RPMI8226 (cell line): ENCODE measurements at places on chromosomes 5 and 9.

- DNase-seq = peak; percentile 89
Observed at GRCh38 chr9:134365791-134366222, 39.6 kb downstream of the RXRA start.

GRCh38 chr5:142977363-142978051 lies 207.3 kb downstream of the ARHGAP26 start:
- DNase-seq = peak; percentile 89

GRCh38 chr9:14677396-14677795 lies 15.8 kb downstream of the ZDHHC21 start:
- DNase-seq = no peak

DNA sequence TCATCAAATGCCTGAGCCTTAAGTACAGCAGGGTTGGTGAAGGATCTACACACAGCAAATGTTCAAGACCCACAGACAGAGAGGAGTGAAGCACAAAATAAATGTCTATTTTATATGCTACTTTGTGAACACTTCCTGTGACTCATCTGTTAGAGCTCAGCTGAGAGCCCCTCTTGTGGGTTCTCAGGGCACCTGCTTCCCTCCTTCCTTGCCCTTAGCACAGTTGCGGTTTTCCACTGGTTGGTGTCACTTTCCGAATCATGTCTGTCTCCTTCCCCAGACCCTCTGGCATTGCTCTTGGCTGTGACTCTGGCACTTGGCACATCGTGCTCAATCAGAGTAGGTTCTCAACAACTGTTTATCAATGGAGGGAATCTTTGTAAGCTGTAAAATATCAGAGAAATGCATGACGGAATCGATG lies 128.5 kb upstream of the STC2 start:
- DNase-seq = no peak

GRCh38 chr5:174733836-174734235 lies 9.5 kb downstream of the MSX2 start:
- DNase-seq = no peak

DNA sequence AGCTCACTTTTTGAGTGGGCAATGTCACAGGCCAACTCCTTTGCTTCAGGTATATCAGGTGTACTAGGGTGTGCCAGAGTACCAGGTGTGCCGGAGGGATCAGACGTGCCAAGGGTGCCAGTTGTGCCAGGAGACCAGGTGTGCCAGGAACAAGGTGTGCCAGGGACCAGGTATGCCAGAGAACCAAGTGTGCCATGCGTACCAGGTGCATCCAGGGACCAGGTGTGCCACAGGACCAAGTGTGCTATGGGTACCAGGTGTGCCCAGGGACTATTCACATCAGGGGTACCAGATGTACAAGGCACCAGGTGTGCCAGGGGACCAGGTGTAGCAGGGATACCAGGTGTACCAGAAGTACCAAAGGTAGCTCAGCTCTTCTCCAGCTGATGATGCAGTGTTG lies 174.7 kb upstream of the S1PR3 start:
- no peak for DNase-seq

GRCh38 chr9:35717132-35717870 lies 14.7 kb downstream of the TLN1 start:
- DNase-seq = no peak

DNA sequence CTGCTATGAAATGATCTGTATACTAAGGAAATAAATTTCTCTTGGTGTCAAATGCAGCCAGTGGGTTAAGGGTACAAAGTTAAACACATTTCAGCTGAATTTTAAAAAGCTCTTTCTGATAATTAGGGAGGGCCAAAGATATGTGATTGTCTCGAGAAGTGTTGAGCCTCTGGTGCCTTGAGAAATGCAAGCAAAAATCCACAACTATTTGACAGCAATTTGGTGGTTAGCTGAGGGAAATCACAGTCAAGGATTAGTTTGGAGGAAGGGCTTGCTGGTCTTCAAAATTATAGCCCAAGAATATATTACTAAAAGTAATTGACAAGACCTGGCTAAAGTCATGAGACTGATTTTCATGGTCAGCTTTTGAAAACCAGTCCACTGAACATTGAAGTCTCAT lies 255.7 kb upstream of the PPP1R2B start:
- no peak for DNase-seq

DNA sequence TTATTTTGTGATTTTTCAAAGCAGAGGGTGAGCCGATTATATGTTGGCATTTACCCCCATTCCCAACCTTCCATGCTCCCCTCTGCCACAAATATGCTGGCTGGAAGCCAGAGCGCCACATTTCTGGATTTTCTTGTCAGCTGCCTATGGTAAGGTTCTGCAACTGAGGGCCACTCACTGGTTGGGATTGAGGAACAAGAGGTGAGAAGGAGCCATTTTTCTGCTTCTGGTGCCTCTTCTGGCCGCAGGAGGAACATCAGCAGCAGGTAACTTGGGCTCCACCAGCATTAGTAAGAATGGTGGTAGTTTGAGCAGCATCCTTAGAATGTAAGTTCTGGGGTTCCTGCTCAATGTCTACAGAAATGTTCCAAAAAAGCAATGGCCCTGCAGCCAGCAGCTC lies 159.5 kb upstream of the MAST4 start:
- DNase-seq = peak; percentile 6

DNA sequence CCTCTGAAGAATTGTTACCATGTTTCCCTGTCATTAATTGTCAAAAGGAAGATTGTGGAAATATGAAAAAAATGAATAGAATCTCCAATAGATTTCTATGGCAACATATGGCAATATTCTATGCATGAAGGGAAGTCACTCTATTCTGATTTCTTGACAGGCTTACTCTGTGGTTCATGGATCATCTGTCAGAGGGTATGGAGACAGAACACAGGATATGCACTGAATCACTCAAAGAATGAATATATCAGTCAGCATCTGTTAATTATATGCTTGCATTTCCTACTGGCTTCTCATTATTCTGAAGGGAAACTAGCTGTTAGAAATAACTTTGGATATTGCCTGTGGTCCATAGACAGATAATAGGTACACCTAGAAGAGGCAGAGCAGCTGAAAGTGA lies 918.9 kb downstream of the DTWD2 start:
- no peak for DNase-seq

GRCh38 chr5:150285114-150285513 lies 4.5 kb downstream of the CAMK2A start:
- no peak for DNase-seq

GRCh38 chr5:9398227-9398626 lies 147.6 kb downstream of the SEMA5A start:
- no peak for DNase-seq

DNA sequence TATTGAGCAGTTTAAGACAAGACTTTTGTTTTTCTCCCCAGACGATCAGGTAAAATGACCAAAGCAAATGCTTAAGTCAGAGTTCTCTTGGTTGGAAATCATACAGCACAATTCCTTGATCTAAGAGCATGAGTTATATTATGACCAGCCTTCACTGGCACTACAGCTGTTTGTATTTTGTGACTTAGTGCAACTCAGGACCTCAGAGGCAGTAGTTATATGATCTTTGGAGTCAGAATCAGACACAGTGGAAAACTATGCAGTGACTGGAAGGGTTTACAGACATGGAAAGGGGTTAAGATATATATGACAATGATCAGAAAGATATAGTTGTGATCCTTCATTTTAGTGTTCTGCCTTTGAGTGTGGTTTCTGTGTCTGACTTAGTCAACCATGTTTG lies 24.3 kb downstream of the RAD23B start:
- no peak for DNase-seq

GRCh38 chr9:87198716-87199115 lies 251.4 kb upstream of the GAS1 start:
- DNase-seq = no peak

DNA sequence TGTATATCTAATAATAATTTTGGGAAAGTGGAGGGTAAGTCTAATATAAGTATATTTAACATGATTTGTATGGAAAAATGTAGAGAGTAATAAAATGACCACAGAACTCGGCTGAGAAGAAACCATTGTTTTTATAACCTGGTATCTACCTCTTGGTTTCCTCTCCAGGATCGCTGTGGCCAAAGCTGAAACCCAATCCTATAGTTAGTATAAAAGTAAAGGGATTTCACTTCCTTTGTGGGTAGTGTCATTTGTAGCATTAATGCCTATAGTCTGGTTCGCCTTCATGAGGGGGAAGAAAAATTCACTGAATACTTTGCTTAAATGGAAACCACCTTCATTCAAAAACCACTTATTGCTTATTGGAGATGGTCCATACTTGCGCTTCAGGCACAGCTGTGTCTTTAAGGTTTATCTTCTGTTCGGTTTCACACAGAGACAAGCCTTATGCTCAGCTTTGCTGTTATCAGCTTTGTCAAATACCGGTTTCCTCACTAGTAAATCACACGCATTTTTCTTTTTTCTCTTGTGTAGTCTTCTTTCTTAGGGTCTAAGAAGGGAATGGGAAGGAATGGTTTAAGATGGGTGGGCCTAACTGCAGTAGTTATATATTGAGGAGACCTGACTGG lies 12.1 kb downstream of the PIK3R1 start:
- no peak for DNase-seq
